Activated CD4-positive, alpha-beta T cell treated with anti-CD3 and anti-CD28 coated beads for 1 hour (primary cell): ENCODE measurements at places on chromosomes 3 and 15.

- DNase-seq: no peak
Observed at GRCh38 chr15:85037641-85038040, 56.0 kb downstream of the PDE8A start.

- no peak for DNase-seq
Observed at GRCh38 chr15:90839187-90840071, 29.0 kb upstream of the FURIN start.

GRCh38 chr3:63762180-63762579 is 56.9 kb upstream of the C3orf49 start:
- no peak for DNase-seq

- no peak for DNase-seq
Observed at GRCh38 chr3:148923592-148923991, 58.5 kb downstream of the CPA3 start.

GRCh38 chr3:195094191-195094921 is 176.6 kb downstream of the XXYLT1 start:
- no peak for DNase-seq

- no peak for DNase-seq
Observed at GRCh38 chr15:50576166-50576565, 29.7 kb upstream of the USP50 start.
